Kidney (tissue), 22 donors: ENCODE measurements at places on chromosomes 1 and 21. TPM values are rescaled to one million over a fixed set of nuclear protein-coding genes. Genes with fewer than 3 reads are reported as not detected.
A peak's percentile ranks its signal among the peaks of the same experiment; 100 is the strongest.

- no peaks in the 10 kb centered on the region for H3K36me3 ChIP-seq
- no peaks in the 10 kb centered on the region for H3K4me1 ChIP-seq
- no peak overlapping the region for H3K27ac ChIP-seq
Measured at GRCh38 chr1:95650631-95651030, 416.6 kb downstream of the RWDD3 start.

DNA sequence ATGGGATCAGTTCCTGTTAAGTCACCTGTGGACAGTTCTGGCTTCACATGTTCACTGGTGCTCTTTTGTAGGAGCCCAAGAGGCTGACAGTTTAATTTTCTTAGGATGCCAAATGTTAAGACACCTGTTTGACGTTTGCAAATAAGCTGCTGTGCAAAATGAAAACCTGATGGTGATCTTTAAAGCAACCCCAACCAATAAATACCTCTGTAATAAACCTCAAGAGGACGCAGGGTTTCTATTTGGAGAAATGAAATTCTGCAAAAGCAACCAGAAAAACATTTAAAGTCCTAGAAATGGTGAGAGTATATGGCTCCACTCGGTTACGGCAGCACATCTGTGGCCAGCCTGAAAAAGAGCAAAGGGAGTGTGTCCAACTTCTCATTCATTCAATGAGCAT lies 5.7 kb upstream of the RHEX start:
- H3K4me1 ChIP-seq = peaks cover 8% of the 10 kb centered on the region
- no peaks in the 10 kb centered on the region for H3K36me3 ChIP-seq
- no peak overlapping the region for H3K4me3 ChIP-seq
- DNase-seq = no peak
- no peaks in the 10 kb centered on the region for H3K27me3 ChIP-seq

GRCh38 chr1:1826356-1827088 lies 48.3 kb upstream of the NADK start:
- H3K4me1 ChIP-seq = no peaks in the 10 kb centered on the region
- no peak overlapping the region for H3K27ac ChIP-seq
- peaks cover 4% of the 10 kb centered on the region for H3K36me3 ChIP-seq
- no peaks in the 10 kb centered on the region for H3K27me3 ChIP-seq

DNA sequence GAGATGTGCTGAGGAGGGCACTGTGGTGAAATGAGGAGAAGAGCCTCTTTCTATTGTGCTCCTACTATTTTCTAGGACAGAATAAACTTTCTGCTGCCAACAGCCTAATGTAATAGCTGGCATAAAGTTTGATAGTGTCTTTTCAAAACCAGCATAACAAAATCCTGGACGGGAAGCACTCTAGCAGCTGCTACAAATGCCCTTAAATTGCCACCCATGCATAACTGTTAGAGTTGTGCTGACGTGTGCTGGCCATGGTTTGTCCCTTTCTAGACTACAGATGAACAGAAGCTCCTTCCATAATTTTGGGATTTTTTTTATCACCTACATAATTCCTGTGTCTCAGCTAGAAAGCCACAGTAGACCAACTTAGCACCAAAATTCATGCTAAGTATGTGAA lies 88.5 kb upstream of the DEPDC1 start:
- no peak overlapping the region for H3K27ac ChIP-seq
- DNase-seq = no peak
- H3K4me3 ChIP-seq = no peak overlapping the region
- H3K27me3 ChIP-seq = no peaks in the 10 kb centered on the region
- H3K36me3 ChIP-seq = no peaks in the 10 kb centered on the region
- H3K4me1 ChIP-seq = no peaks in the 10 kb centered on the region

GRCh38 chr21:16422702-16423101 lies 692.9 kb downstream of the USP25 start:
- no peaks in the 10 kb centered on the region for H3K36me3 ChIP-seq
- H3K4me1 ChIP-seq = peaks cover 5% of the 10 kb centered on the region
- no peak for DNase-seq
- H3K4me3 ChIP-seq = no peak overlapping the region

The MROH9 gene
- total RNA-seq = not detected

GRCh38 chr21:41835711-41836154 lies 43.4 kb downstream of the PRDM15 start:
- no peak overlapping the region for H3K27ac ChIP-seq
- no peak overlapping the region for H3K4me3 ChIP-seq
- H3K27me3 ChIP-seq = no peaks in the 10 kb centered on the region
- H3K36me3 ChIP-seq = no peaks in the 10 kb centered on the region
- peak; percentile 21 for DNase-seq

DNA sequence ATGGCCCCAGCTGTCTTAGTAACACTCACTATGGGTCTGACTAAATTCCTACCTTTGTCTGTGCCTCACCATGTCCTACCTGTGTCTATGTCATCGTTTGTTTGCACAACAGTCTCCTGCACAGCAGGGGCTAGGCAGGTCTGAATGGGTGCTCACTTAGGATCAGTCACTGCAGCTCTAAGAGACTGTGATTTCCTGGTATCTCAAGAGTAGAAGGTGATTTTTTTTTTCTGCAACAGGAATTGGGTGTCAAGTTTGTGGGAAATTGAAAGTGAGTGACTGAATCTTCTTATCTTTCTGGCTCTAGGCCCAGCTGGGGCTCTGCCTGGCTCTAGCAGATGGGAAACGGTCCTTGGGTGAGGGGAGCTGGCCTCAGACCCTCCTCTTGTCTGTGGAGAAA lies 46.4 kb upstream of the TRABD2B start:
- H3K4me1 ChIP-seq = no peaks in the 10 kb centered on the region
- no peaks in the 10 kb centered on the region for H3K36me3 ChIP-seq
- H3K27me3 ChIP-seq = no peaks in the 10 kb centered on the region

The RIPK4 gene
- total RNA-seq = 32.6 TPM

- H3K36me3 ChIP-seq = no peaks in the 10 kb centered on the region
- H3K27me3 ChIP-seq = no peaks in the 10 kb centered on the region
- no peak overlapping the region for H3K4me3 ChIP-seq
- DNase-seq = no peak
- H3K4me1 ChIP-seq = no peaks in the 10 kb centered on the region
Measured at GRCh38 chr1:163655565-163655964, 333.8 kb downstream of the NUF2 start.

DNA sequence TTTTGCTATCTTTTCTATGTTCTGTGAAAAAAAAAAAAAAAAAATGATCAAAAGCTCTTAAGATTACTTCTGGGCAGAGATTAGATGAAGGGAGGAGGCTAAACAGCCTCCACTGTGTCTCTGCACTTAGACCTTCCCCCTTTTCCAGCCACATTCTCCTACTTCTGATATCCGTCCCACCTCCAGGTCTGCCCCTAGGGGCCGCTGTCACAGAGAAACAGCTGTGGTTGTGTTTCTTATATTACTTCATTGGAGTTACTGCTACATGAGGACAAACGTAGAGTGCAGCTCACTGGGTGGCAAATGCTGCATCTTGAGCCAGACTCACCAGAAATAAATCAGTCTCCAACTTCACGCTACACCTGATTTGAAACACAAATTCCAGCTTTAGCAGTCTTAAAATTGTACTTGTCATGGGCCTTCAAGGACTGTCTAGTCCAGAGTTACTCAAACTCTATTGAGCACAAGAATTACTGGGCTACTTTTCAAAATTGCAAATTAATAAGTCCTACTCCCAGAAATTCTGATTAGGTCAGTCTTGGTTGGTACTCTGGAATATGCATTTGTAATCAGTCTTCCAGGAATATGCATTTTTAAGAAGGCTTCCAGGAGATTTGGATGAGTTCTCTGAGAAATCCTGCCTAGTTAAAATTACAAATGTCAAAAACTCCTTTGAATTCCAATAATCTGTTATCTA lies 125.2 kb upstream of the PTBP2 start:
- H3K27me3 ChIP-seq = no peaks in the 10 kb centered on the region
- no peaks in the 10 kb centered on the region for H3K4me1 ChIP-seq
- no peak overlapping the region for H3K4me3 ChIP-seq
- peak; percentile 17 for DNase-seq

GRCh38 chr1:210311726-210312493 lies 16.8 kb upstream of the HHAT start:
- H3K36me3 ChIP-seq = no peaks in the 10 kb centered on the region
- H3K27me3 ChIP-seq = no peaks in the 10 kb centered on the region
- H3K27ac ChIP-seq = peak overlapping the region; percentile 43
- no peaks in the 10 kb centered on the region for H3K4me1 ChIP-seq

GRCh38 chr1:32944180-32944579 lies 20.4 kb downstream of the RNF19B start:
- peaks cover 8% of the 10 kb centered on the region for H3K36me3 ChIP-seq
- no peak overlapping the region for H3K27ac ChIP-seq
- DNase-seq = no peak
- H3K4me3 ChIP-seq = no peak overlapping the region
- no peaks in the 10 kb centered on the region for H3K27me3 ChIP-seq

The PRKAA2 gene
- 11.6 TPM for total RNA-seq

- H3K27ac ChIP-seq = no peak overlapping the region
- H3K4me1 ChIP-seq = no peaks in the 10 kb centered on the region
- H3K27me3 ChIP-seq = no peaks in the 10 kb centered on the region
- H3K36me3 ChIP-seq = no peaks in the 10 kb centered on the region
Measured at GRCh38 chr1:982765-983436, 1.0 kb upstream of the PERM1 start.

The CIART gene
- 8.8 TPM for total RNA-seq

- no peak overlapping the region for H3K27ac ChIP-seq
- no peak for DNase-seq
- H3K4me1 ChIP-seq = no peaks in the 10 kb centered on the region
- H3K36me3 ChIP-seq = peaks cover 4% of the 10 kb centered on the region
- no peak overlapping the region for H3K4me3 ChIP-seq
Measured at GRCh38 chr1:3480369-3480719, 25.9 kb downstream of the ARHGEF16 start.

DNA sequence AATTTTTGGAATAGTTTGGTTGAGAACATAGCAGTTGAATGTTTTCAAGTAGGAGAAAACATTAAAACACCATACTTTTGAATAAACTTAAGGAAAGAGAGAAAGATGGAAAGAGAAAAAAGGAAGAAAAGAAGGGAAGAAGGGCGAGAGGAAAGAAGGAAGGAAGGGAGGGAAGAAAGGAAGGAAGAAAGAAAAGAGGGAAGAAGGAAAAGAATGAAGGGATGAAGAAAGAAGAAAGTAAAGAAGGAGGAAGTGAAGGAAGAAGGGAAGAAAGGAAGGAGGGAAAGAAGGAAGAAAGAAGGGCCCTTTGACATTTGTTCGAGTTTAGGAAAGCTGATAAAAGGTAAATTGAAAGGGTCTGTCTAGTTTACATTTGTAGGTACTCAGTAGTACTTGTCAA lies 482.7 kb downstream of the SIPA1L2 start:
- no peak overlapping the region for H3K27ac ChIP-seq
- H3K27me3 ChIP-seq = no peaks in the 10 kb centered on the region
- H3K36me3 ChIP-seq = no peaks in the 10 kb centered on the region
- H3K4me3 ChIP-seq = no peak overlapping the region
- no peak for DNase-seq
- no peaks in the 10 kb centered on the region for H3K4me1 ChIP-seq

GRCh38 chr1:202007304-202007703 lies 3.1 kb upstream of the ELF3 start:
- peaks cover 6% of the 10 kb centered on the region for H3K4me1 ChIP-seq
- no peaks in the 10 kb centered on the region for H3K27me3 ChIP-seq
- peaks cover 26% of the 10 kb centered on the region for H3K36me3 ChIP-seq
